ENCODE measurements at places on chromosomes 13 and 19.

DNA sequence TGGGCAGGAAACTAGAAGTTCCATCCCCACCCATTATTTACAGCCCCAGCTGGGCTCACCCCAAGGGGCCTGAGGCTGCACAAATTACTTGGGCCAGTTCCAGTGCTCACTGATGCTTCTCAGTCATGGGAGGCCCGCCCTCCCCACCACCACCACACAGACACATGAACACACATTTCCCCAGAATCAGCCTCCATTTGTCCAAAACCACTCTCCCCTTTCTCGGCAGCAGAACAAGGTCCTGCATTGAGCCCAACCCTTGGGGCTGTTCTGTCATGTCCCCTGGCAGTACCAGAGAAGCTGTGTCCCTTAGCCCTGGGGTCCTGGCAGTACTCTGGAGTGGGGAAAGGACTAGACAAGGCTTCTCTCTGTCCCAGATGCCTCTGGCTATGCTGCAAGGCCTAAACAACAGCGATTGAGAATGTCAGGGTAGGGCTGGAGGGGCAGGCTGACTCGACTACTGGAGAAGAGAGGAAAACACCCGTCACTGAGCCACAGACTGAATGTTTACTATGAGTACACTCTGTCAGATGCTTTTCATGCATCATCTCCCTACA, 21.8 kb downstream of the SAMD4B start:
- DNase-seq = no peak

- no peak for DNase-seq
These were observed 11.6 kb downstream of the CLEC4G start for GRCh38 chr19:7720351-7720750.

- no peak for DNase-seq
These were observed 6.2 kb downstream of the GFY start for GRCh38 chr19:49431330-49431749.

DNA sequence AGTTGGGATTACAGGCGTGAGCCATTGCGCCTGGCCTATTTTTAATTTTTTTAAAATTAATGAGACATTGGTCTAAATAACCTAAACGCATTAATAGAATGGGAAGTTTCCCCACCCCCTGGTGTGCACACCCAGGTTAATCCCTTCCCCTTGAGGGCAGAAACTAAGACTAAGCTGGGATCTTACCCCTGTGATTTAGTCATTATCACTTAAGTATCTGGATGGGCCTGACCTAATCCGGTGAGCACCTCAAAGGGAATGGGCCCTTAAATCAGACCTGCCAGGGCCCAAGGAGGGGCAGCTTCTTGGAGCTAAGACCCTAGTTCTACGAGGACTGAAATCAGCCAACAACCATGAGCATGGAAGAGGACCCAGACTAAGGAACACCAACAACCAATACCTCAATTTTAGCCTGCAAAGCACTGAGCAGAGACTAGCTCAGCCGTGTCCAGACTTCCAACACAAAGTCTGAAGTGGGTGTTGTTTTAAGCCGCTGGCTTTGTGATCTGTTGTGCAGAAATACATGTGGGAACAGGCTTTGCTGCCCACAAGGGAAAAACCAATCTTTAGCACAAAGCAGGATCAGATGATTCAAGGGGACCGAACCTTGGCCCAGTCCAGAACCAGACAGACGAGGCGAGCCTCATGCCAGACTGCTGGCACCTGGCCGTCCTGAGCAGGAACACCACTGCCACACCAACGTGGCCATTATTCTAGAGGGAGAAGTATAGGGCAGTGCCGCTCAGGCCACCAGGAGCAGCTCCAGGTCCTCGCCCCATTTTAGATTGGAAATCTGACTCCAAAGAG, 7.1 kb downstream of the UBE2S start:
- DNase-seq = no peak

DNA sequence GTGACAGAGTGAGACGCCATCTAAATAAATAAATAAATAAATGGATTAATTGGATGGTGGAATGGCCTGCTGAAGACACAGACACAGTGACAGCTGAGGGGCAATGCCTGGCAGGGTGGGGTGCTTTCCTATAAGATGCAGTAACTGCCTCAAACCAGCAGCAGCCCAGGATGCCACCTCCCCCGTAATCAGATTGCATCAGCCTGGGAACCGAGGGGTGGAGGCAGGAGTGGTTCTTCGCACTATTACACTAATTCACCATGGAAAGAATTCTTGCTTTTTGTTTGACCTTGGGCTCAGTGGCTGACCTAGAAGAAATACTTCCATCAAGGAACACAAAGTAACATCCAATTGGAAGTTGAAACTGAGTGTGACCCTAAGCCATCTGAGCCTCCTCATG, 31.6 kb upstream of the USP12 start:
- no peak for DNase-seq

All from cortex of kidney (tissue), 1 donor.